ENCODE measurements at places on chromosomes 5 and 9.

DNA sequence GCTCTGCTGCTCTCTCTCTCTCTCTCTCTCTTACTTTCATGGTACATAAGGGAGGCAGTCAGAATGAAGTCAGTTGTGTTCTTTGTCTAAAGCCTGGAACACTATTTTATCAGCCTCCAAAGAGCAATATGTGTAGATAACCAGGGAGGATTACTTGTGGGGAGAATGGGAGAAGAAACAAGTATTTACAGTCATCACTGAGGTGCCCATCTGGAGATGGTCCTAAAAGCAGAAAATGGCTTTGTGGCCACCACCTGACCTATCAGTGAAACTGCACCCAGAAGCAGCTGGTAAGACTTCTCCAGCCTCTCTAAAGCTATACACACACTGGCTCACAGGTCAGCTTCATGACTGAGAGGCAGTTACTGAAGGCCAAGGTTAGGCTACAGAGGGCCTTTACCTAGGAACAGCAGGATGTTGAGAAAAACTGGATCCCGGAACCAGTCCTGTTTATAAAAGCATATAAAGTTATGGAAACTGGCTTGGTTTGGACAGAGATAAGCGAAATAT lies 75.1 kb downstream of the MRPS27 start:
- no peak for DNase-seq

- DNase-seq, result no peak
These were observed 28.5 kb upstream of the PUM3 start for GRCh38 chr9:2872250-2872930.

GRCh38 chr9:31840702-31841101 lies 543.7 kb upstream of the ACO1 start:
- DNase-seq, result no peak

DNA sequence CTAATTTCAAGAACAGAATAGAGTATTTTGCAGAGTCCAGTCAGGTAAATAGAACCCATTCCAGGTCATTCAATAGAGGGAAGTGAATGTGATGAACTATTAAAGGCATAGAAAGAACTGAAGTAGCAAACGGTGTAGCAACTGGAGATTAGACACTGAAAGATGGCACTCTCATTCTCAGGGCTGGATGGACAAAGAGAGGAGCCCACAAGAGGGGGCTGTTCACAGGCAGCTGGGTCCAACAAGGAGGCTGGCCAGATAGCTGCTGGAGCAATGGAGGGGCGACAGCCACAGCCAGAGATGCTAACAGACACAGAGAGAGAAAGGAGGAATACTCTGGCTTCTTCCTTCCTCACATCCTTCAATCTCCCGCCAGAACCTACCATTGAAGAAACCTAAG lies 93.1 kb upstream of the SMARCA2 start:
- DNase-seq, result no peak

GRCh38 chr9:133372144-133372543 lies 3.7 kb downstream of the SURF4 start:
- no peak for DNase-seq

DNA sequence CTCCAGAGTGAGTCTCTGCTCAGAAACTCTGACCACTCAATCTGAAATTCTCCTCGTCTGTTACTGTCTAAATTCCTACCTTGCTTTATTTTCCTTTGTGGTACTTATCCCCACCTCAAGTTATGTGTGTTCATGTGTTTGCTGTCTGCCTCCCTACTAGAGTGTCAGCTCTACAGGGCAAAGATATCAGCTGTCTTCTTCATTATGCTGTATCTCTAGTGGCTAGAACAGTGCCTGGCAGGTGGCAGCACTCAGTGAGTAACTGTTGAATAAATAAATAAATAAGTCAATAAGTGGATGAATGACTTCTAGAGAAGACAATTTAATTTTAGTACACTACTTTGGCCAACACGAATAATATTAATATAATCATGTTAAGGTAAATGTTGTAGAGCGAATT lies 92.3 kb downstream of the BOD1 start:
- no peak for DNase-seq

DNA sequence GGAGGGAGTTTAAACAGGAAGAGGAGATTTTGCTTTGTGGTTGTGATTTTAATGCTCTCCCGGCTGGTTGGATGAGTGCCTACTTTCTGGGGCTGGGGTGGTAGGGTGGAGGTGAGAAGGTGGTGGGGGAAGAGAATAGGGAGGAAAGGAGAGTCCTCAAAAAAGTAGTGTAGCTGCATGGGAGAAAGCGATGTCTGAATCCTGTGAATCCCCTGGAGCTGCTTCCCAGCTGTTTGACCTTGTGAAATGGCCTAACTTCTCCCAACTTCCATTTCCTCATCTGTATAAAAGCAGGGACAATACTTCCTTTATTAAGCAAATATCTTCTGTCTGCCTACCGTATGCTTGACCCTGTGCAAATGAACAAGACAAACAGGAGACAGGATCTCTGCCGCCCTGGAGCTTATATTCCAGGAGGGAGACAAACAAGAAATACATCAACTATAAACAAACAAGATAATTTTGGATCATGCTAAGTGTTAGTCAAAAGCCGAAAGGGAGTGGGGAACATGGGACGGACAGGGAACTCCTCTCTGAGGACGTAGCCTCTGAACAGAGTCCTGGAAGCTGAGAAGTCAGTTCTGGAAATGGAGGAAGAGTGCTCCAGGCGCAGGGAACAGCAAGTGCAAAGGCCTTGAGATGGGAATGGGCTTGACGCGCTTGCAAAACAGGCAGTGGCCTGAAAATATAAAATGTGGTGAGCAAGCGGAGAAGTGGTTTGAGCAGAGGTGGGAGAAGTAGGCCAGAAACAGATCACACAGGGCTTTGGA lies 103.5 kb downstream of the SPRY4 start:
- DNase-seq, result no peak

DNA sequence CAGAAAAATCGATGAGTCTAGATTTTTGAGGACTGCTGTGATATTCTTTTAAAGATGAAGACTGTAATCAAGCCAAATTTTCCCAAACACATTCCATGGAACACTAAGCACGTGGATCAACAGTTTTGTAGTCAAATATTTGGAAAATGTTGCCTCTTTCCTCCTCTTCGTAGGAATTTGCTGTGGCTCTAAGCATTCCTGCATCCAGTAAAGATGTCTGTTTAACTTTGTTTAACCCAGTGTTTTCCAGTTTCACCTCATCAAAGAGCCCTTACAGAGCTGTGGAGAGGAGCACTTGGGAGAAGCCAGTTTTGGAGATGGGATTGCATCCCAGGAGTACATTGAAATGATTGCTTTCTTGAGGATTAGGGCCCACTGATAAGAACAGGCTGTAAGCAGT lies 58.9 kb downstream of the INSYN2B start:
- DNase-seq, result no peak

GRCh38 chr5:68225188-68225910 lies 9.8 kb downstream of the PIK3R1 start:
- no peak for DNase-seq
